BE2C (cell line): ENCODE measurements at places on chromosomes 5 and 9.

- DNase-seq, result no peak
Observed at GRCh38 chr5:128667152-128667551, 129.1 kb upstream of the FBN2 start.

GRCh38 chr9:125915606-125916005, 168.4 kb downstream of the PBX3 start:
- DNase-seq, result no peak

DNA sequence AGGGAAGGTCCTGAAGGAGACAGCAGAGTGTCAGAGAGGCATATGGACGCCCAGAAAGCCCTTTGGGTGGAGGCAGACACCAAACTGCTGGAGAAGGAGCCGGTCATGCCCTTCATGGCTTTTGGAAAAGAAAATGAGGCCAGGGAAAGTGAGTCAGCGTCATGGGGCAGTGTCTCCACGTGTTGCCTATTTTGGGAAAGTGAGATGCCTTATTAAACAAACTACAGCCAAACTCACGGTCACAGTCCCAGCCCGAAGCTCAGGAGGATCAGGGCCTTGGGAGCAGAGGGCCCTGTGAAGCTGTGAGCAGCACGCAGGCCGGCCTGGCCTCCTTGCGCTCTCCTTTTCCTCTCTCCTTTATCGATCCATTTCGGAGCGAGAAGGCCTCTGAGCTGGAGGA, 25.0 kb downstream of the RGS3 start:
- DNase-seq, result no peak

DNA sequence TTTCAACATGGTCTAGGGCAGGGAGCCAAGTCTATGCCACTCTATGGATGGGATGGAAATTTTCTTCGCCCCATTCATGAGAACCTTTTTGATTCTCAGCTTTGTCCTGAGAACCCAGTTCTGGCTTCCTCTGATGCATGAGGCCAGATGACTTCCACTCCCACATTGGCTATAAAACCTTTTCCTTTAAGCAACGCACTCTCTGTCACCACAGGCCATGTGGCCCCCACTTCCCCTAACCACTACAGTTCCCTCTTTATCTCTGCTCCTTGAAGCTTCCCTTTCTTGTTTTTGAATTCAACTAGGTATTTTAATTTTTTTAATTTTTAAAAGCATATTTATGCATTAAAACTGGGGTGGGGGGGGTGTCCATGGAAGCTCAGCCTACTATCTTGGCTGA, 401.3 kb downstream of the ENC1 start:
- no peak for DNase-seq
